Astrocyte of the cerebellum (primary cell): ENCODE measurements at places on chromosomes 11 and 22.

DNA sequence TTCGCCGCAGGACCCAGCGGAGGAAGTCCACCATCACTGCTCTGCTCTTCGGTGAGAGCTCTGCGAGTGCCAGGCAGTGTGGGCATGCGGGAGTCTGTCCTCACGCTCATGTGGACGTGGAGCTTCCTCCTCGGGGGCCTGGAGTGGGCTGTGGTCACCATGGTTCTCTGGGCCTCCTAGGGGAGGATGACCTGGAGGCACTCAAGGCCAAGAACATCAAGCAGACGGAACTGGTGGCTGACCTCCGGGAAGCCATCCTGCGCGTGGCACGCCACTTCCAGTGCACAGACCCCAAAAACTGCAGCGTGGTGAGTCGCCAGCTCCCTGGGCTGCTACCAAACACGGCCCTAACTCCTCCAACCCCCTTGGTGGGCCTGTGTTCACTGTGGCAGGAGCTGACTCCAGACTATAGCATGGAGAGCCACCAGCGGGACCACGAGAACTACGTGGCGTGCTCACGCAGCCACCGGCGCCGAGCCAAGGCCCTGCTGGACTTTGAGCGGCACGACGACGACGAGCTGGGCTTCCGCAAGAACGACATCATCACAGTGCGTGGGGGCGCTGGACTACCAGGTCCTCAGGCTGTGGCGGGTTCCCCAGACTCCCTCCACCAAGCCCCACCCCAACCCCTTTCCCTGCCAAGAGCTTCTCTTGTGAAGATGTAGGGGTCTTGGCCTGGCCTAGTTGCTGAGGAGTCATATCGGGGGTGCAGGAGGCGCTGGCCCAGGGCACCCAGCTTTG, 36.8 kb downstream of the SGSM3 start:
- no peak for DNase-seq

DNA sequence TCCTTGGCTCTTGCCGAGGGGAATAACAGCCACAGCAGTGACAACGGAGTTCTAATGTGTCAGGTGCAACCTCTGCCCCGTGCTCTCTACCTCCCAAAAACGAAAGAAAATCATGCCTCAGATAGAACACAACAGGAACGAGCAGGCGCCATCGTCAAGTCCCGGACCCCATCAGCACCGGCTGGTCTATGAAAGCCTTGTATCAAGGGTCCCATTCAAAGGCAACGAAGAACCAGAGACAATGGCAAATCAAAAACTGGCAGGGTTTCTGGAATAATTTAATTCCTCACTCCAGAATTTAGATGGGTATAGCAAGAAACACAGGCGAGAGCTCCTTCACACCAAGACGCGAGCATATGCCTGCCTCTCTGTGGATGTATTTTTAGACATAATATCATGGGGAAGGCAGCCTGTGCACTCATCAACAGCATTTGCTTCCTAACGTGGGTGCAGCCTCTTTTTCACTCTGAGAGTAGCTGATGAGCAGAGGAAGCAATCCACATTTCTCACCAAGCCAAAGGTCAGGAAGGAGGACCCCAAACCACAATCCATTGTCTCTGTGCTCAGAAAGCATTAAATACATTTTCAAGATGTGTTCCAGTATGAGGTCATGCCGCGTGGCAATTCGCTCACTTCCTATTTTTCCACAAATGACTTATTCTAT, 193.4 kb upstream of the BLID start:
- DNase-seq = peak; percentile 59

DNA sequence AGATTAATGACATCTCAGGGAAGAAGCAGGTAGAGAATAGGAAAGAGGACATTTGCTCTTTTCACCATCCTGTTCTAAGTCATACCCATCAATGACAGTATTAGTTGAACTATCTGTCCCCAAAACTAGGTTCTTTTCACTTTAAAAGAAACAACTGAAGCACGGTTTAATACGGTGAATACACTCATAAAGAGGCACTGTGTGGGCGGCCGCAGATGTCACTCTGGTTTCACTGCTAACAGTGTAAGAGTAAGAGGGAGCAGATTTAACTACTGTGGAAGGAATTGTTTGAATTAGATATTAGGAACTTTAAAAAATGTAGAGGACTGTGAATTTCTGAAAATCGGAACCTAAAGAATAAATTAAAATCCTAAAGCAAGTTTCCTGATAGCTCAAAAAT, 49.5 kb downstream of the VSIG10L2 start:
- no peak for DNase-seq

- no peak for DNase-seq
Measured at GRCh38 chr22:40216041-40216756, 38.5 kb downstream of the TNRC6B start.
